ENCODE measurements at places on chromosomes 13 and 19. TPM values are rescaled to one million over a fixed set of nuclear protein-coding genes. Genes with fewer than 3 reads are reported as not detected.

SRRM5 gene
- total RNA-seq = 0.98 TPM

STX10 gene
- total RNA-seq = 59.8 TPM

METTL21C gene
- not detected for total RNA-seq

PTH2 gene
- not detected for total RNA-seq

ZNF799 gene
- total RNA-seq = 1.5 TPM

VN1R4 gene
- not detected for total RNA-seq

GTF3A gene
- 102 TPM for total RNA-seq

ZNF154 gene
- not detected for total RNA-seq

THSD8 gene
- total RNA-seq = 8.1 TPM

CEACAM20 gene
- total RNA-seq = not detected
